ENCODE measurements at places on chromosomes 2 and 18.

DNA sequence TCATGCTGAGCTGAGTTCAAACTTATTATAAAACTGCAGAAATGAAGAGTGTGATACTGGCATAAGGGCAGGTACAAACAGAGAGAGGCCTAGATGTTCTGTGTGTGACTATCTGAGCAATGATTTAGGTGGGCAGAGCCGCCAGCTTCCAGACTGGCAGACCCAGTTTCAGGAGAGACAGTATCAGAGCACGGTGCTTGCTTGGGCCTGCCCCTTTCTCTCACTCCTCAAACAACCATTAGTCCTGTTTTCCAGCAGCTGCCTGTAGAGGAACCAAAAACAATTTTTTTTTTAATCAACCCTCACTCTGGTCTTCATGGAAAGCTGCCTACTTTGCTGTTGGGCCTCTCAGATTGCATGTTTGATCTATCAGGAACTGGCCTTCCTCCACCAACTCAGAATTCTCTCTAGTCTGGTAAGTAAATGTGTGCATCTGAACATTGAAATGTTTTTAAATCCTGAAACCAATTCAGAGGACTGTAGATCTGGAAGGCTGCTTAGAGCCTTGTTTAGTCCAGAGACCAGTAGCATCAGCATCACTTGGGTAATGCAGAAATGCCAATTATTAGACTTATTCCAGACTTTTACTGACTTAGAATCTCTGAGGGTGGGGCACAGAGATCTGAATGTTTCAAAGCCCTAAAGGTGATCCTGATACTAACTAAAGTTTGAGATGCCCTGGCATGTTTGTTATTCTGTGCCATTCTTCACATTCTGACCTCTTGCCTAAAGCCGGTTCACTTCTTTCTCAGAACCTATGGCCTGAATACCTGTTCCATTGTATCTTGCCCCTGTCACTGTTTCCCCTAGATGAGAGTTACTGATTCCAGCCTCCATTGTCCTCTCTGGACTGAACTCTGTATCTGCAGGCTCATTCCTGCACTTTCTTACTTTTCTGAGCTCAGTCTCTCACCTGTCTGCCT lies 24.8 kb upstream of the CRIM1 start:
- no peak for DNase-seq

GRCh38 chr18:34773378-34773777 lies 63.3 kb downstream of the DTNA start:
- DNase-seq, result no peak

GRCh38 chr2:165083326-165083725 lies 120.5 kb downstream of the SCN3A start:
- DNase-seq, result no peak

- no peak for DNase-seq
These were observed 80.1 kb upstream of the SPOPL start for GRCh38 chr2:138421315-138421970.

- DNase-seq, result no peak
These were observed 43.4 kb downstream of the UBXN4 start for GRCh38 chr2:135785032-135785431.

- DNase-seq, result no peak
These were observed 42.4 kb downstream of the TMEM18 start for GRCh38 chr2:634636-635388.
